ENCODE measurements at places on chromosomes 3 and 15. TPM values are rescaled to one million over a fixed set of nuclear protein-coding genes. Genes with fewer than 3 reads are reported as not detected.
A peak's percentile ranks its signal among the peaks of the same experiment; 100 is the strongest.

GRCh38 chr3:25437953-25438352 lies 9.9 kb downstream of the RARB start:
- DNase-seq, result no peak
- H3K36me3 ChIP-seq, result no peaks in the 10 kb centered on the region
- H3K27ac ChIP-seq, result no peak overlapping the region
- peaks cover 7% of the 10 kb centered on the region for H3K27me3 ChIP-seq
- no peak overlapping the region for H3K4me3 ChIP-seq
- H3K4me1 ChIP-seq, result peaks cover 5% of the 10 kb centered on the region

Gene IMPG2
- 0.25 TPM for total RNA-seq

DNA sequence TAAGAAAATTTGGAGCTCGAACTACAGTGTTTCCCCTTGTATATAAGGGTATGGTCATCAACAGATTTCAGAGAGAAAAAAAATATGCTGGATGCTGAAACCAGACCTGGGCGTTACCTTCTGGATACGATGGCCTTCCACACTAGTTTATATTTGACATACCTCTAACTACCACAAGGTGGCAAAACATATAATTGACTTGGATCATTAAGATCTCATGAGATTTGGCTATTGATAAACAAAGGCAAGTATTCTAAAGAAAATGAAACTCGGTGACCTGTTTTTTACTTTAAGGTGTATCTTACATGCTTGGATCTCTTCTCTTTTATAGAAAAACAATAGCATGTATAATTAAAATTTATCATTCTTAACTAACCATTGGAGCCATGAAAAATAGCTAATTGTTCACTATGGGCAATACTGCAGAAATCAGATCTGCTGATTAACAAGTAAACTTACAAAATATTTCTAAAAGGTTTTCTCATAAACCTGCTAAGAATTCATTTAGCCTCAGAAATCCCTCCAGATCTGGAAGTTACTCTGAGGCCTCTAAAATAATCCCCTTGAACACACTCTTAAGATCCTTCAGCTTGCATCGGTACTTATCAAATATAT lies 300.6 kb upstream of the KCNH8 start:
- no peaks in the 10 kb centered on the region for H3K36me3 ChIP-seq
- H3K4me3 ChIP-seq, result no peak overlapping the region
- no peak overlapping the region for H3K27ac ChIP-seq
- H3K27me3 ChIP-seq, result peaks cover 29% of the 10 kb centered on the region
- no peak for DNase-seq
- no peaks in the 10 kb centered on the region for H3K4me1 ChIP-seq

Gene TNIK
- total RNA-seq, result 44.3 TPM

DNA sequence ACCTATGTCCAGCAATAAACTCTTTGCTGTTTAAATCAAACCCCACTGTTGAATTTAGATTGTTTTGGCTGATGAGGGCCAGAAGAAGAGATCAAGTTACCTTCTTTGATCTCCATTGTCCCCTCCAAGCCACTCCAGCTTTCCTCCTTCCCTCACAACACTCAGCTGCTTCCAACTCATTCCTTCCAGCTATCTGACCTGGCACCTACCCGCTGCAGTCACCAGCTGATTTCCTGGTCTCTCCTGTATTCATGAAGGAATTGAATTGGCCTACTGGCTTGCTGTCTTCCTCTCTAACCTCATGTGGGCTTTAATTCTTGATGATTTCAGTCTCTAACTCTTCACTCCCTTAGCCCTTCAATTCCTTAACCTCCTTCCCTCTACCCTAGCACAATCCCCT lies 40.8 kb upstream of the ABHD17C start:
- no peak overlapping the region for H3K27ac ChIP-seq
- H3K27me3 ChIP-seq, result peaks cover 22% of the 10 kb centered on the region
- H3K4me1 ChIP-seq, result no peaks in the 10 kb centered on the region

GRCh38 chr3:45560281-45560971 lies 34.1 kb upstream of the LIMD1 start:
- H3K27me3 ChIP-seq, result no peaks in the 10 kb centered on the region
- no peaks in the 10 kb centered on the region for H3K36me3 ChIP-seq
- H3K4me1 ChIP-seq, result no peaks in the 10 kb centered on the region

GRCh38 chr3:53103397-53104296 lies 26.6 kb downstream of the RFT1 start:
- no peak overlapping the region for H3K27ac ChIP-seq
- H3K36me3 ChIP-seq, result peaks cover 7% of the 10 kb centered on the region
- peaks cover 16% of the 10 kb centered on the region for H3K4me1 ChIP-seq
- no peak for DNase-seq
- no peaks in the 10 kb centered on the region for H3K27me3 ChIP-seq

- H3K27me3 ChIP-seq, result peaks cover 26% of the 10 kb centered on the region
- H3K4me1 ChIP-seq, result no peaks in the 10 kb centered on the region
- DNase-seq, result no peak
- H3K4me3 ChIP-seq, result no peak overlapping the region
- no peaks in the 10 kb centered on the region for H3K36me3 ChIP-seq
- no peak overlapping the region for H3K27ac ChIP-seq
These were observed 49.9 kb upstream of the ABI3BP start for GRCh38 chr3:101042996-101043686.

GRCh38 chr3:64388886-64389285 lies 163.6 kb upstream of the PRICKLE2 start:
- H3K27me3 ChIP-seq, result peaks cover 6% of the 10 kb centered on the region
- H3K4me3 ChIP-seq, result no peak overlapping the region
- no peak overlapping the region for H3K27ac ChIP-seq
- no peak for DNase-seq
- no peaks in the 10 kb centered on the region for H3K4me1 ChIP-seq
- H3K36me3 ChIP-seq, result no peaks in the 10 kb centered on the region

Gene CSPG5
- total RNA-seq, result 0.95 TPM

Gene KCNMB3
- total RNA-seq, result 2.0 TPM

Gene TMED3
- total RNA-seq, result 60.2 TPM

Gene FAM107A
- total RNA-seq, result not detected

- no peak for DNase-seq
- H3K36me3 ChIP-seq, result no peaks in the 10 kb centered on the region
These were observed 57.1 kb upstream of the WNT5A start for GRCh38 chr3:55544219-55544618.

DNA sequence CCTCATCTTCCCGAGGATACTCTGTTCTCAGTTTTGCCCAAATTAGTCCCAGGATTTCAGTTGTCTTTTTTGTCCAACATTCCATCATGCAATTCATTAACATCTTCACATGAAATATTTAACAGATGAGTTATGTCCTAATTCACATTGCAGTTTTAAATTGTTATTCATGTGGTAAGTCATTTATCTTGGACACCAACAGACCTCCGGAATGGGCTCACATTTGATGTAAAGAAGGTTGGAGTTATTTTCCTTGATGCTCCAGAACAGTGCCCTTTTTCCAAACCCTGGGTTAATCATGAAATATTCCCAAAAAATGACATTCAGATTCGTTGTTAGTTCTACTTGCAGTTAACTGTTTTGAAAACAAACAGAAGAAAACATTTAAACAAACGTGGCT lies 32.8 kb upstream of the LRTM1 start:
- H3K4me3 ChIP-seq, result no peak overlapping the region
- no peak for DNase-seq
- H3K36me3 ChIP-seq, result no peaks in the 10 kb centered on the region
- H3K27ac ChIP-seq, result no peak overlapping the region

DNA sequence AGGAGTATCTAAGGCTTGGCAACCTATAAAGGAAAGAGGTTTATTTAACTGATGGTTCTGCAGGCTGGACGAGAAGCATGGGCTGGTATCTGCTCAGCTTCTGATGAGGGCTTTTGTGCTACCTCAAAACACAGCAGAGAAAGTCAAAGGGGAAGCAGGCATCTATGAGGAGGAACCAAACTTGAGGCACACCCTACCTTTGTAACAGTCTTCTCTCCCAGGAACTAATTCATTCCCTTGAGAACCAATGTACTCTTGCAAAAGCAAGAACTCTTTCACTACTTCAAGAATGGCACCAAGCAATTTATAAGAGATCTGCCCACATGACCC lies 109.0 kb downstream of the CGGBP1 start:
- H3K36me3 ChIP-seq, result no peaks in the 10 kb centered on the region
- no peak overlapping the region for H3K27ac ChIP-seq
- H3K27me3 ChIP-seq, result peaks cover 12% of the 10 kb centered on the region

Gene FBXL22
- total RNA-seq, result 1.5 TPM

GRCh38 chr15:75836959-75837334 lies 6.3 kb upstream of the UBE2Q2 start:
- peak; percentile 86 for DNase-seq
- no peaks in the 10 kb centered on the region for H3K36me3 ChIP-seq
- H3K27me3 ChIP-seq, result no peaks in the 10 kb centered on the region
- H3K27ac ChIP-seq, result no peak overlapping the region
- peaks cover 8% of the 10 kb centered on the region for H3K4me1 ChIP-seq
- H3K4me3 ChIP-seq, result no peak overlapping the region

Gene AHSG
- total RNA-seq, result not detected

- no peaks in the 10 kb centered on the region for H3K4me1 ChIP-seq
- H3K27ac ChIP-seq, result no peak overlapping the region
- no peak overlapping the region for H3K4me3 ChIP-seq
- no peaks in the 10 kb centered on the region for H3K36me3 ChIP-seq
- no peak for DNase-seq
These were observed 742.0 kb downstream of the NR2F2 start for GRCh38 chr15:97072545-97072944.

DNA sequence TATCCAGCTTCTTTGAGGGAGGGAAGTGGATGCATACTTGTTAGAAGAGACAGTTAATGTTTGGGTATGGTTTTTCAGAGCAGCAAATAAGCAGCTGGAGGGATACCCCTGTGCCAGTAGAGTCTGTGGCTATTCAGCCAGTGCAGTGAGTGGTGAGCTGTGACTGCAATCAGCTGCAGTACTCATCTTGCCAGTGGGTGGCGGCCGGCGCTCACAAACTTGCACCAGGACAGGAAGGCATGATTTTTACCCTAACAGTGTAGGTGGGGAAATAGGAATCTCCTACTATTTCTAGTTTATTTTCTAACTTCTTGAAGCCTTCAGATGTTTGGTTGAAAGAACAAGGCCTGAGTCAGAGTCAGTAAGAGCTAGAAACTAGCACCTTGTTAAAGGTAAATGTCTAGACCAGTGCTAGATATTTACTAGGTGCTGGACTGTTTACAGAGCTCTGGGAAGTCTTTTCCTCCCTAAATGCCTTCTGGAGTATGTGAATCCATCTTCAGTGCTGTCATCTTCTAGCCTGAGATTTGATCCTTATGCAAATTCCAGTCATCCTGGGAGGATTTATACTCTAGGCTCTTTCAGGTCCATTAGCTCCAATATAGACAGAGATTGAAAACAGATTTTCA lies 23.6 kb downstream of the TIMP4 start:
- no peaks in the 10 kb centered on the region for H3K36me3 ChIP-seq
- peaks cover 14% of the 10 kb centered on the region for H3K27me3 ChIP-seq
- H3K4me3 ChIP-seq, result no peak overlapping the region
- H3K27ac ChIP-seq, result no peak overlapping the region
- H3K4me1 ChIP-seq, result no peaks in the 10 kb centered on the region

- peak; percentile 70 for DNase-seq
- no peaks in the 10 kb centered on the region for H3K27me3 ChIP-seq
- H3K27ac ChIP-seq, result no peak overlapping the region
- no peak overlapping the region for H3K4me3 ChIP-seq
- no peaks in the 10 kb centered on the region for H3K36me3 ChIP-seq
- peaks cover 54% of the 10 kb centered on the region for H3K4me1 ChIP-seq
These were observed 516.7 kb downstream of the FOXP1 start for GRCh38 chr3:71066849-71067261.

DNA sequence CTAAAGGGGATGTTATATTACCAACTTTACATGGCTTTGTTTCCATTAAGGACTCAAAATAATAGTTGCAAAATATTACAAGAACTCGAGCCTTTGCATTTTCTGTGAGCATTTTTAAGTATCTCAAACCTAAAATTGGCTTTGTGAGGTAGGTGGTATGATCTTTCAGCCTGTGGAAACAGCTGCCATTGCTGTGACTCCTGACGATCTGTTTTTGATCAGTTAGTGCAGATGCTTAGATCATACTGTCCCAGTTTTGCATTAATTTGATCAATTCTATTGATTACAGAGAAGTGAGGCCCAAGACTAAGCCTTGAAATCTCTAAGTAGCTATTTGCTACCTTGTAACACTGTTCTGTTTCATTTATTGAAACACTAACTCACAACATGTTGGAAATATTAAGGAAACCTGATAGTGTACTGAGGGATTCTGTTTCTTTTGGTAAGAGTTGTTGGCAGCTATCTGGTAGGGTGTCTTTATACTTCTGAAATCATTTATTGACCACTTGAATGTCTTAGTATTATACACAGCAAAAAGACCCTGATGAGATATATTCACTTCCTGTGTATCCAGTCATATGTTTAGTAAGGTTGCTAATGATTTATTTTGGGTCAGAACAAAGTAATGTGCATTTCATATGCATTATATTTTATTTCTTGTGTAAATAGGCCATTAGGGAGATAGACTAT lies 14.8 kb downstream of the SKIL start:
- H3K27me3 ChIP-seq, result no peaks in the 10 kb centered on the region
- no peak for DNase-seq
- H3K36me3 ChIP-seq, result no peaks in the 10 kb centered on the region
- H3K27ac ChIP-seq, result no peak overlapping the region

Gene GHRL
- 0.78 TPM for total RNA-seq

GRCh38 chr3:96996009-96996408 lies 181.6 kb downstream of the EPHA6 start:
- H3K27me3 ChIP-seq, result no peaks in the 10 kb centered on the region
- DNase-seq, result no peak
- no peak overlapping the region for H3K27ac ChIP-seq
- H3K4me3 ChIP-seq, result no peak overlapping the region
- no peaks in the 10 kb centered on the region for H3K36me3 ChIP-seq

- no peak overlapping the region for H3K4me3 ChIP-seq
- no peaks in the 10 kb centered on the region for H3K4me1 ChIP-seq
- H3K36me3 ChIP-seq, result no peaks in the 10 kb centered on the region
- H3K27me3 ChIP-seq, result no peaks in the 10 kb centered on the region
- H3K27ac ChIP-seq, result no peak overlapping the region
These were observed 108.0 kb downstream of the SERPINI1 start for GRCh38 chr3:167843481-167843880.

Gene RHCG
- total RNA-seq, result not detected

DNA sequence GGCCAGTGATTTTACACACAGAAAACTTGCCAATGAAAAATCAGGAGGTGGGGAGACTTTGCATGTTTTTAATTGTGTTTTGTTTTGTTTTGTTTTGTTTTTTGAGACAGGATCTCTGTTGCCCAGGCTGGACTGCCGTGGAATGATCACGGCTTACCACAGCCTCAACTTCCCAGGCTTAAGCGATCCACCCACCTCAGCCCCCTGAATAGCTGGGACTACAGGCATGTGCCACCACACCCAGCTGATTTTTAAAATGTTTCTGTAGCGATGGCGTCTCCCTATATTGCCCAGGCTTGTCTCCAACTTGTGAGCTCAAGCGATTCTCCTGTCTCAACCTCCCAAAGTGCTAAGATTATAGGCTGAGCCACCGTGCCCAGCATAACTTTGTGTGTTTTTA lies 46.0 kb downstream of the MEIS2 start:
- no peak overlapping the region for H3K27ac ChIP-seq
- no peaks in the 10 kb centered on the region for H3K36me3 ChIP-seq
- no peaks in the 10 kb centered on the region for H3K27me3 ChIP-seq
- H3K4me1 ChIP-seq, result no peaks in the 10 kb centered on the region
- no peak overlapping the region for H3K4me3 ChIP-seq

Gene CD276
- total RNA-seq, result 2.0 TPM

- peaks cover 21% of the 10 kb centered on the region for H3K27me3 ChIP-seq
- no peak for DNase-seq
- H3K4me1 ChIP-seq, result peaks cover 6% of the 10 kb centered on the region
These were observed 68.0 kb upstream of the SNRPA1 start for GRCh38 chr15:101362986-101363566.

- H3K27ac ChIP-seq, result no peak overlapping the region
- no peaks in the 10 kb centered on the region for H3K36me3 ChIP-seq
- no peak overlapping the region for H3K4me3 ChIP-seq
- no peaks in the 10 kb centered on the region for H3K27me3 ChIP-seq
- no peaks in the 10 kb centered on the region for H3K4me1 ChIP-seq
These were observed 160.9 kb upstream of the STAC start for GRCh38 chr3:36219398-36219797.

Data from natural killer cell treated with Interleukin-12 subunit alpha and Interleukin-12 subunit beta and Interleukin-15 and Interleukin-18, amount 100 ng/mL, for 72 hours (primary cell).